ENCODE measurements at places on chromosomes 16 and 17. TPM values are rescaled to one million over a fixed set of nuclear protein-coding genes. Genes with fewer than 3 reads are reported as not detected.

Gene ESRP2
- total RNA-seq = 0.17 TPM

Gene AANAT
- not detected for total RNA-seq

Gene PIGL
- total RNA-seq = 19.3 TPM

Gene TMED6
- not detected for total RNA-seq

Gene PPP4C
- 134 TPM for total RNA-seq

Gene SPATA20
- total RNA-seq = 68.8 TPM

Gene CBLN1
- total RNA-seq = not detected

Gene LLGL1
- 32.2 TPM for total RNA-seq

Gene CSH1
- not detected for total RNA-seq

Gene ACAP1
- 2.1 TPM for total RNA-seq

Gene DHRS13
- 7.8 TPM for total RNA-seq

Gene FGF11
- 0.33 TPM for total RNA-seq

Gene NECAB2
- under 0.01 TPM for total RNA-seq

Gene KRT25
- not detected for total RNA-seq

Gene FOXN1
- total RNA-seq = not detected

Gene HSD3B7
- total RNA-seq = 32.9 TPM

Gene KRTAP4-5
- total RNA-seq = not detected

Gene PLA2G10
- total RNA-seq = not detected

Gene CLEC19A
- not detected for total RNA-seq

Gene ACBD4
- 18.0 TPM for total RNA-seq

Gene IRF8
- not detected for total RNA-seq

Gene RGS11
- total RNA-seq = 6.3 TPM

Gene KRTAP4-1
- total RNA-seq = not detected

Gene NEUROD2
- not detected for total RNA-seq

Gene SPATA32
- total RNA-seq = not detected

Gene SPATA22
- 0.17 TPM for total RNA-seq

Gene NPB
- 0.51 TPM for total RNA-seq

Gene KCTD19
- under 0.01 TPM for total RNA-seq

Gene EEF2KMT
- 7.9 TPM for total RNA-seq

Gene GPR142
- not detected for total RNA-seq

Gene ATP5PD
- 258 TPM for total RNA-seq

All from fibroblast of lung (primary cell).